NCI-H1930 (cell line): ENCODE measurements at places on chromosomes 16 and 17.

DNA sequence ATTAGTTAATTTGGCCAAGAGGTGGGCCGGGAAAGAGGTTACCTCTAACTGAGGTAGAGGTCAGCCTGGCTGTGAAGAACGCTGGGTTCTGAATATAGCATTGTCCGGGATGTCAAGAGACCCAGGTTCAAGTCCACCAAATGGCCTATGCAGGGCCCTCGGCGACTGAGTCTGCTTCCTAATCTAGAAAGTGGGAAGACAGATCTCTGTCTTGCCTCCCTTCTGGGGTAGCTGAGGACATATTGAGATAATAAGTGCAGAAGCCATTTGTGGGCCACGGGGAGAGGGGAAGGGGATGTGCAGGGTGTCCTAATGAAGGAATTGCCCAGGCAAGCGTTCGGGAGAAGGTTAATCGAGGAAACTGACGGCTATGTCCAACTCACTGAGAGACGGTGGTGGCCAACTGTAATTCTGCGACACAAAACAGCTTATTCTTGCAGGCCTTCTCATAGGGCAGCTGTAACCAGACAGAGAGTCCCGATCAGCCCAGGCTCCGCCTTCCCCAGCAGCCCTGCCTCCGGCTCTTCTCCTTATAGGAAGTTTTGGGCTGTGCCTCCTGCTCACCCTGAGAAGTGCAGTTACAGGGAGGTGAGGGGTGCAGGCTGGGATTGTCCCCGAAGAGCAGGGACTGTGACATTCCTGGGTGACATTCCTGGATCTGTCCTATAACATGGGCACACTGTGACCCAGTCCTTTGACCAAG, 15.9 kb downstream of the HASPIN start:
- no peak for DNase-seq

GRCh38 chr16:47904691-47905090, 251.1 kb downstream of the ABCC12 start:
- DNase-seq = no peak

DNA sequence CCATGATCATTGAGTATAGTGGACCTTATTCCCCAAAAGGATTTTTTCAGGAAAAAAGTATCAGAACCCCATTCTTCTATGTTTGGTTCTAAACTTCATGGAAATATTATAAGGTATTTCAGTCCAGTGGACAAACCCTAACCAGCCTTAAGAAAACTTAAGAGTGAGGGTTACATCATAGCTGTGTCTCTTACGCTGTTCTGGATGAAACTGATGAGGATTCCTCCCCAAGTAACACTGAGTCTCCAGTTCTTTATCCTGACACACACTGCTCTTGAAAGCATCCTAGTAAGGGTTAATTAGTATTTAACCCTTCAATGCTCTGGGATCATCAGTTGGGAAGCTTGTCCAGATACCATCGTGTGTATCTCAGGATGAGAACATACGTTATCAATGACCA, 5.0 kb downstream of the LYRM1 start:
- no peak for DNase-seq

GRCh38 chr16:69107316-69107962, 2.0 kb downstream of the HAS3 start:
- DNase-seq = no peak

GRCh38 chr17:39014044-39014794, 47.0 kb upstream of the FBXO47 start:
- no peak for DNase-seq

GRCh38 chr17:41653892-41654677, 29.7 kb upstream of the KRT17 start:
- no peak for DNase-seq

DNA sequence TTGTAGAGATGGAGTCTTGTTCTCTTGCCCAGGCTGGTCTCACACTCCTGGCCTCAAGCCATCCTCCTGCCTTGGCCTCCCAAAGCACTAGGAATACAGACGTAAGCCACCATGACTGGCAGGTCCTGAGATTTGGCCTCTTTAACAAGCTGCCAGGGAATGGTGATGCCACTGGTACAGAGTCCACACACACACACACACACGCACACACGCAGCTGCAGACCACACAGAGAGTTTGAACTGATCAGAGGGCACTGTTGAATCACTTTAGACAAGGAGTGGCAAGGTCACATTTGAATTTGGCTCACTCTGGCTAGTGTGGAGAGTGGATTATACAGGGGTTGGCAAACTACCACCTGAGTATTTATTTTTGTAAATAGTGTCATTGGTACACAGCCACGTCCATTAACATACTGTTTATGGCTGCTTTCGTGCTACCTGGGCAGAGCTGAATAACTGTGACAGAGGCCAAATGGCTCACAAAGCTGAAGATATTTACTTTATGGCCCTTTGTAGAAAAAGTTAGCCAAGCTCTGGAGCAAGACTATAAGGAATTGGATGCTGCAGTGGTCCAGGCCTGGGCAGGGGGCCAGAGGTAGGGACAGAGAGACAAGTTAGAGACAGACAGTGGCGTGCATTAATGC, 9.9 kb downstream of the ITPRIPL2 start:
- no peak for DNase-seq

DNA sequence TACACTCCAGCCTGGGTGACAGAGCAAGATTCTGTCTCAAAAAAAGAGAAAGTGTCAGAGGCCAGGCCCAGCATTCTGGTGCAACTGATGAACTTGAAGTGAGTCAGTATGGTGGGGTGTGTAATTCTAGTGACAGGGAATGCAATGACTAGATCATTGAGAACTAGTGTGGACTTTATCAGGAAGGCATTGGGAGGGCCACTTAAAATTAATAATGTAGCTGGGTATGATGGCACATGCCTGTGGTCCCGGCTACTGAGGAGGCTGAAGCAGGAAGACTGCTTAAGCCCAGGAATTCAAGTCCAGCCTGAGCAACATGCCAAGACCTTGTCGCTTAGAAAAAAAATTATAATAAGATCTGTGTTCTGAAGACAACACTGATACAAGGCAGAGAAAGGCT, 90.8 kb downstream of the STX8 start:
- no peak for DNase-seq

DNA sequence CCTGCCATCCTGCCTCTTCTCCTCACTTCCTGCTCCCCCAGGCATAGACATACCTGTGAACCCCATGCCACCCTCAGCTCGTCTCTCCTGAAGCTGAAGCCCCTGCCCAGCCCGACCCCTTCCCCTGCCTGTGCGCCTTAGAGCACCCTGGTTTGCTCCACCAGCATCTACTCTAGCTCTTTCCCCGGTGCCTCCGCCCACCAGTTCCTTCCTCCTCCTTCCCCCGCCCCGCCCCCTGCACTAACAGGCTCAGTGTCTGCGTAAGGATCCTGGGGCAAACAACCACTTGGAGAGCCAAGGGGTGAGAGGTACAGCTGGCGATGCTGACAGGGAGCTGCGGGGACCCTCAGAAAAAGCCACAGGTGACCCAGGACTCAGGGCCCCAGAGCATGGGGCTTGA, 1.9 kb downstream of the GPR142 start:
- DNase-seq = no peak

DNA sequence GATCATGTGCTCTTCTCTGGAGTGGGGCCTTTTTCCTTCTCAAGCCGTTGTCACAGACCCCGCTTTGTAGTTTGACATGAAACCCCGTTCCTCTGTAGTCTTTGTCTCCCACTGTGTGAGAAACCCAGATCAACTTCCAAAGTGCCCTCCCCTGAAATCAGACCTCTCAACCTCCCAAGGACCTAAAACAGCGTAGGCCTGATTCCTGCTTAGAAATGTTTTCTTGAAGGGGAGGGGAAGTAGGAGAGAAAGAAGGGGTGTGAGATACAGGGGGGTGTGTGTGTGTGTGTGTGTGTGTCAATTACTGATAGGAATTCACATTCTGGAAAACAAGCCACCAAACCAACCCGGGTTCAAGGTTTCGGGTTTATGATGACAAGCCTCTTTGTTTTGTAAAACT, 1.4 kb downstream of the UBE2O start:
- no peak for DNase-seq

DNA sequence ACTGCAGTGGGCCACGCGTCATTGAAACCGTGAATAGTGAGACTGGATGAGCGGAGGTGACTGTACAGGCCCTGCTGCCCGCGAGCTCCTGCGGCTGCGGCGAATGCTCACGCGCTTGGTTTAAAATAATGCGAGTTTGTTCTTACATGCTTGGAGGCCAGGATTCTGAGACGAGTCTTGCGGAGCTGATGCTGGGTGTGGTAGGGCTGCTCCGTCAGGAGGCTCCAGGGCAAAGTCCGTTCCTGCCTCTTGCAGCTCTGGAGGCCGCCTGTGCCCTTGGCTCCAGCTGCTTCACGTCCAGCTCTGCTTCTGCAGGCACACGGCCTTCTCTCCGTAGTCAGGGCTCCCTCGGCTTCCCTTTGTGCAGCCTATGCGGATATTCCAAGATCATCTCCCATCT, 9.5 kb downstream of the ACSF3 start:
- no peak for DNase-seq

DNA sequence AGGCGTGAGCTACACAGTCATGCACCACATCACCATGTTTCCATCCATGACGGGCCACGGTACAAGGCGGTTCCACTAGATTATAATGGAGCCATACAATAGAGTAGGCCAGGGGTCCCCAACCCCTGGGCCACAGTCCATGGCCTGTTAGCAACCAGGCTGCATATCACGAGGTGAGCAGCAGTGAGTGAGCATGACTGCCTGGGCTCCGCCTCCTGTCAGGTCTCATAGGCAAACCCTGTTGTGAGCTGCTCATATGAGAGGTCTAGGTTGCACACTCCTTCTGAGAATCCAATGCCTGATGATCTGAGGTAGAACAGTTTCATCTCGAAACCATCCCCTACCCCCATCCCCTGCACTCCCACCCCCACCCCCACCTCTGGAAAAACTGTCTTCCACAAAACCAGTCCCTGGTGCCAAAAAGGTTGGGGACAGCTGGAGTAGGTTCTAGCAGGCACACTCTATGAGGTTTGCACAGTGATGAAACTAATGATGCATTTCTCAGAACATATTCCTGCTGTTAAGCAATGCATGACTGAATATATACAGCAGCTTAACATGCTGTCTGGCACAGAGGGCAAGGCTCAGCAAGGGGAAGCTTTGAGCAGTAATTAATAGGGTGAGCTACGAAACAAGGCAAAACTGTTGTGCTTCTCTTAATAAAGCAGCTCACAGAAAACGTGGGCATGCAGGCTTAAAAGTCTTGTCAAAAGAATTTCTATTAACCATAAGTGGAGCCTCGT, 108.0 kb downstream of the VPS53 start:
- DNase-seq = no peak

DNA sequence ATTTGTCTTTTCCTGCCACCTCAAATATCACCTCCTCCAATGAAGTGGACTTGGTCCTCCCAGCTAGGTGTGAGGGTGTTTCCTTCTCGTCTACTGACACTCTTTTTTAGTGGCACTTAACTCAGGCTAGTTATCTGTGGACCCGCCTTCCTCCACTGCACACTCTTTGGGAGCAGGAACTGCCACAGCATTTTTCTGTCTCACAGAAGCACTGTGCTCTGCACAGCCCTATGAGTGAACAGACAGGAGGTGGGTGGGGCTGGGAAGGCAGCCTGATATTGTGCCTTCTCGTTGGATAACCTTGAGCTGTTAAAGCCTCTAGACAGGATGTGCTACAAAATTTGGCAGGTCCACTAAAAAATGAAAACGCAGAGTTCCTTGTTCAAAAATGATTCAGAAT, 31.9 kb upstream of the HOXB13 start:
- DNase-seq = no peak

DNA sequence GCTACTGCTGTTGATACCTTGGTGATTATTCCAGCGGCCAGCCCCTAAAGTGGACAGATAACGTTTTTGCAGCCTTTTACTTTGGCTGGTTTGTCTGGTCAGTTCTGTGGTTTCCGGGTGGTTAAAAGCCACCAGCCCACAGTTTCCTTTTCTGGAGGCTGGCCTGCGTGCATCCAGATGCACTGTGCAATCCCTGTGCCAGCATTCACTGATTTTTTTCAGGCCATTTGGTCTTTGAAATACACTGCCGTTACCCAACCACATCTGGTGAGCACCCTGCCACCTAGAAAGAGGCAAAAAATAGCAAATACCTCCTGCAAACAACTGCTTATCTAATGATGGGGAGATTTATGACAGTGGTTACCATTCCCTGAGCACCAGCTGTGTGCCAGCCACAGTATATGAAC, 797 bp downstream of the NUDT7 start:
- DNase-seq = no peak

DNA sequence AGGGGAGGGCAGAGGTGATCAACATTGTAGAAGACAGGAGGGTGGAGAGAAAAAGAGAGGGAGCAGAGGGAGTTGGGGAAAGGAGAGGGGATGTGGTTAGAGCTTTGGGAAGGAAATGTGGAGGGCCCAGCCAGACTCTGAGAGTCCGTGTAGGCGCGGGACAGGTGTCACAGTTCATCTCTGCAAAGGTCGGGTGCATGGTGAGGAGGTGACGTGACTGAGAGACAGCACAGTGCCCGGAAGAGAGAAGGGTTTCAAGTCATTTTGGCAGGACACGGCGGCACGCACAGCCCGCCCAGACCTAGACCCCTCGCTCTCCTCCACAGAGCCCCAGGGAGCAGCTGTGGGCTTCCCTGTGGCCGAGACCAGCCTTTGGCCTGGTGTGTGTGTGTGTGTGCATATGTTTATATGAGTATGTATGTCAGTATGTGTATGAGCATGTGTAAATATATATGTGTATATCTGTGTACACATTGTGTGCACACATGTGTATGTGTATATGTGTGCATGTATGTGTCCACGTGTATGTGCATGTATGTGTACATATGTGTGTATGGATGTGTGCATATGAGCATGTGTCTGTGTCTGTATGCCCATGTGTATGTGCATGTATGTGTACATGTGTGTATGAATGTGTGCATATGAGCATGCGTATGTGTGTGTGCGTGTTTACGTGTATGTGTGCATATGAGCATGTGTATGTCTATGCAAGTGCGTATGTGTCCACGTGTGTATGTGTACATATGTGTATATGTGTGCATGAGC, 104.6 kb downstream of the SEC14L1 start:
- DNase-seq = no peak

- DNase-seq = no peak
Observed at GRCh38 chr17:39676198-39676819, 8.1 kb downstream of the PNMT start.

GRCh38 chr16:67541391-67542263, 13.0 kb downstream of the RIPOR1 start:
- no peak for DNase-seq

DNA sequence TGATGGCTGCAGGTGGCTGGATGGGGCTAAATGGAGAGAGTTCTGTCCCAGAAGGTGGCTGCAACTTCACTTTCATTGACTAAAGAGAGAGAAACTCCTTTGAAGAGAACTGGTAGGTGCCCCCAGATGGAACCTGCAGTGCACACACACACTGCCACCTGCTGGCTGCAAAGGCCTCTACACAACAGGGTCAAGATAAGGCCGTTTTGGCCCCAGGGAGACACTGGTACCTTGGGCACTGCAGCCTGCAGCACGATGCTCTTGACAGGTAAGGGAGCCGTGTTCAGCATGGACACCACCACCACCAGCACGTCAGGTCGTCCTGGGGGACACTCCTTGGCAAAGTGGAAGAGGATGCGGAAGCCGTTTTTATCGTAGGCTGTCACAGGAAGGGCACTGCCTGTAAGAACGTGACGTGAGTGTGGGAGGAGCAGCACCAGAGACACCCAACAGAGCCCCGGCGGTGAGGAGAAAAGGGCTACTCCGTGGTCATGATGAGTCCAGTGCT, 22.7 kb downstream of the GGA3 start:
- no peak for DNase-seq
